ENCODE measurements at places on chromosomes 13 and 19.
A peak's percentile ranks its signal among the peaks of the same experiment; 100 is the strongest.

DNA sequence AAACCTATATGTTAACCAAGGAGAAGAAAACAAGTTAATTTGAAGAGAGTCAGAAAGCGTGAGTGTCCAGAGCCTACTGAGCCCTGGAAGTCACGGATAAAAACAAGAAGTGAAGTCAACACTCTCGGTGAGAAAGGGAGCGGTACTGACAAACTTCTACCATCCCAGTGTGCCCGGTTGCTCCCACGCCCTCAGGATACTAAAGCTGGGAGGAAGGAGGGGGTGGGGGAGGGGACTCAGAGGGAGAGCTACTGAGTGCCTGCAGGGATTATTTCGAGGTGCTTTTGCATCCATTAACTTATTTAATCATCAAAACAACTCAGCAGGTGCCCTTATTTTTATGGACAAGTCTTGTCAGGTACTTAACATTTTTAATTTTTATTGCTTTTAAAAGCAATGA lies 166.2 kb downstream of the ZIC5 start:
- DNase-seq: no peak

- peak; percentile 25 for DNase-seq
These were observed 32.0 kb upstream of the TMEM255B start for GRCh38 chr13:113726961-113727411.

GRCh38 chr13:112438094-112438493 lies 61.9 kb downstream of the SPACA7 start:
- no peak for DNase-seq

- DNase-seq: no peak
These were observed 3.3 kb upstream of the ADGRE5 start for GRCh38 chr19:14377883-14378328.

GRCh38 chr13:74907788-74908187 lies 574.2 kb downstream of the TBC1D4 start:
- no peak for DNase-seq

DNA sequence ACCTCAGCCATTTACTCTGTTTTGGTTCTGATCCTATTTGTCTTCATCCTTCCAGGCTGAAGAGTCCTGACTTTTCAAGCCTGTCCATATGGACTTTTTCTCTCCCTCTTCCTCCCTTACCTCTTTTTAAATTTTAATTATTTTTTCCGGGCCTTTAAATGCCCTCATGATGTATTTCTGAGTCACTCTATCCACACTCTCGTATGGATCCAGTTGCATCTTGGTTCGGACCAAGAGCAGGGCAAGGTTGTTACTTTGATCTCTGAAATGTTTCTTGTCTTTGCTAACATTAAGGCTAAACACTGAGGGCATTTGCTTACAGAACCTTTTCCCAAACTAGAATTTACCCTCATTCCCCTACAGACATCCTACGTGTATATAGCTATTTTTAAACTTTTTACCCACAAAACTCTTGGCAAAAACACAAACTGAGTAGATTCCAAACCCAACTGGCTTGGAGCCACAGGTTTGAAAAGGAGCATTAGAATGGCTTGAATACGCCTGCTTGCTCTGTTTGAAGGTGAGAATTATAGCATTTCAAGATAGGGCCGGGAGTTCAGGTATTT lies 47.4 kb upstream of the SERPINE3 start:
- DNase-seq: no peak

- DNase-seq: no peak
These were observed 33.6 kb downstream of the ZNF701 start for GRCh38 chr19:52603558-52604207.

DNA sequence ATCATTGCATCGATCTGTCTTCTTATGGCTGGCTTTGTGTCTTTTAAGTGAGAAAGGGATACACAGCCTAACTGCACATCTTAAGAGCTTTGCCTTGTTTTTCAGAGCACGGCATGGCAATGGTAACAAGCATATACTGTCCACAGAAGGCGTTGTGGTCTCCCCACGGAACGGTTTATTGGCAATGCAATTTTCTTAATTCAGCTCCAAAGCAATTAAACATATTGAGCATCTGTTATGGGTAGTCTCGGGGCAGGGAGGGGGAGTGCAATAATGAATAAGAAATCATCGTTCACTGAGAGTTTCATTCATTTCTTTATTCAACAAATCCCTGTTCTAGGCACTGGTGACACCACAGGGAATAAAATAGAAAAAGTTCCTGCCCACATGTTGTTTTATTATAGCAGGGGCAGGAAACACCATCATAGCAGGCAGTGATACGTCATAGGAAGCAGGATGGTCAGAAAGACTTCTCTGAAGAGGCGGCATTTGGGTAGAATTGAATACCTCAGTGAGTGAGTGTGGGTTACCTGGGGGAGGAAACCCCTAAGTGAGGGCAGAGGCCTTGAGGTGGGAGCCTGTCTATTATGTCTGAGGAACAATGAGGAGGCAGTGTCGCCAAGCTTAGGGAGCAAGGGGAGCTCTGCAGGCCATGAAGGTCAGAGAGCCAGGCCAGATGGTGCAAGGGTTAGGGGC lies 185.7 kb upstream of the KL start:
- no peak for DNase-seq

DNA sequence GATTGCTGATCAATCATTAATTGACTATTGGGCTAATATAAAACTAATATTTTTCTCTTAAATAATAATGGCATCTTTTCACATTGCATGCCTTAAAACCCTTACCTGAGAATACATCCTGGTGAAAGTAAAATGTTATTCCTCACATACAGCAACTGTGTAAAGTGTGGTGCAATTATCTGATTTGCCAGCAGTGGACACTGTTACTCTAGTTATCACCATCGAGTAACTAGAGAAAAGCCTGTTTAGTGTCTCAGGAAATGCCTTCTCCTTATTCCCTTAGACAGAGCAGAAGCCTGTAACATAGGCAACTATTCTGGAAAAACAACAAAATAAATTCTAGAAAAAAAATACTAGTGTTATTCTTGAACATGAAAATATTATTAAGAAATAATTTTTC lies 459.8 kb downstream of the FGF14 start:
- peak; percentile 78 for DNase-seq

DNA sequence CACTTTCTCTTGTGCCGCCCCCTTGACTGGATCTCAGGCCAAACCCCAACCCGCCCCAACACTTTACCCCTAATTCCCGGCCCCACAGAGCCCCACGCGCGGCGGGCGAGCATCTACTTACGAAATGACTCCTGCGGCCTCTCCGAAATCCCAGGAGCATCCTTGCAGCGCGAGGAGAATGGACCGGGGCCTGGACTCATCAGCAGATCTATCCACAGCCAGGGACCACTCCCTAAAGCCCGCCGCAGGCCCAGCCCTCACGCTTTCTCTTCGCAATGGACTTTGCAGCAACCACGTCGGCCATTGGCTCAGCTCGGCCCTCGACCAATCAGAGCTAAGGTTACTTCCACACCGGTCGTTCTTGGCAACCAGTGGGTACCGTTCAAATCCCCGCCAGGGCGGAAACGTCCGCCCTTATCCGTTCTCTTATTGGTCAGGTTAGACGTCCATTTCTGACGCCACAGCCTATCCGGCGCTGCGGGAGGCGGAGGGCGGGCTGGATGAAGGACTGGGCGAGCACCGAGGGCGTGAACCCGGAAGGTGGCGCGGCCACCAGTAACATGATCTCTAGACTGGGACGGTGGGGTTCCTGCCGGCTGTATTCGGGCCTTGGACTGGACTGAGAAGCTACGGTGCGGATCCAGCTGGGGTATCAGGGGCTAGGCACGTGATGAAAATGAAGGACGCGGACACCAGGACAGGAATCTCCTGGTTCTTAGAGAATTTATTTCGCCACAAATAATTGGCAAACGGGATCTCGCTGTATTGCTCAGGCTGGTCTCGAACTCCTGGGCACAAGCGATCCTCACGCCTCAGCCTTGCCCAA lies at the start of the genes CEP89 and FAAP24:
CEP89 (minus strand) TSS at position 244 of the 826 bp plus-strand sequence; CDS start at position 160, 84 bp downstream.
FAAP24 (plus strand) TSS at position 528 of the 826 bp plus-strand sequence. CDS start 955 bp downstream, outside the sequence.
- peak; percentile 99 for DNase-seq
